Femur (tissue), 1 donor: ENCODE measurements at places on chromosomes 16 and 17.

DNA sequence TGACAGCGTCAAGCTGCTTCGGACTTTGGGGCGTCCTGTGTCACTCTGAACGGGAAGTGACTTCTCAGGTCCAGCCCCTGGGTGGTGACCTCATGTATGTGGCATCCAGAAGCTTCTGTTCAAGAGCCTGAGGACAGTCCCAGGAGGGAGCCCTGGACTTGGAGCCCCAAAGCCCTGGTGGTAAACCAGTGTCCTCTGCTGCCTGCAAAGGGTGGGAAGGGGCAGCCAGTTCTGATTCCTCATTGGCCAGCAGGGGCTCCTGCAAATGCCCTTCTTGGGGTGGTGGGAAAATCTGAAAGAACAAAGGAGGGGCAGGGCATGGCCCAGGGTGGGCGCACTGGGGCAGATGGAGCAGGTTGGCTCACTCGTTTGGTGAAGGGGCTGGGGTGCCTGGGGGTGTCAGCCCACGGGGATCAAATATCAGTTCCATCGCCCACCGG lies 1.6 kb downstream of the OSGIN1 start:
- no peak for DNase-seq

DNA sequence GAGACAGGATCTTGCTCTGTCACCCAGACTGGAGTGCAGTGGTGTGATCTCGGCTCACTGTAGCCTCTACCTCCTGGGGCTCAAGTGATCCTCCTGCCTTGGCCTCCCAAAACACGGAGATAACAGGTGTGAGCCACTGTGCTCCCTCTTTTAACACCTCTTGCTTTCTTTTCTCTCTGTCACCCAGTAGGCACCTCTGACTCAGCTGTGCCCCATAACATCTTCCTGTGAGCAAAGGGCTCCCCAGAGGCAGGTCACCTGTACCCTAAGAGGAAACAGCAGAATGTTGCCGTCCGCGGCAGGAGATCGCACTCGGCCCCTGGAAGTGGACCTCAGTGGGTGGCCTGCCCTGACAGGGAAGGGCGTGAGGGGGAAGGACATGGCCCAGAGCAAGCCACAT lies 918 bp upstream of the NLRC3 start:
- DNase-seq, result no peak

DNA sequence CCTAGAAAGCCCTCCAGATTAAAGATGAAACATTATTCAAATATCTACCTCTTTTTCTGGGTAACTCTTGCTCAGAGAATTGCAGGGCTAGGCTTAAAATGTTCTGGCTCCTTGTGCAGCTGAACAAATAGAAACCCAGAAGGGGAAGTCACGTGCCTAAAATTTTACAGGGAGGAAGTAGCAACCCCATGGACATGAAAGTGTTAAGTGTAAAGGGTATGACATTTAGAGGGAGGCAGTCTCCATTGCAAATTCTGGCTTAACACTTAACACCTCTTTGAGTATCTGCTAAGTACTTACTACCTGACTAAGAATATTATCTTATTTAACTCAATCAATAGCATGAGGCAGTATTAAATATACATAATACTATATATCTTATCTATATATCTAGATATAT lies 376.1 kb upstream of the ERCC4 start:
- DNase-seq, result no peak

- no peak for DNase-seq
These were observed 19.2 kb downstream of the VAC14 start for GRCh38 chr16:70781800-70782199.

DNA sequence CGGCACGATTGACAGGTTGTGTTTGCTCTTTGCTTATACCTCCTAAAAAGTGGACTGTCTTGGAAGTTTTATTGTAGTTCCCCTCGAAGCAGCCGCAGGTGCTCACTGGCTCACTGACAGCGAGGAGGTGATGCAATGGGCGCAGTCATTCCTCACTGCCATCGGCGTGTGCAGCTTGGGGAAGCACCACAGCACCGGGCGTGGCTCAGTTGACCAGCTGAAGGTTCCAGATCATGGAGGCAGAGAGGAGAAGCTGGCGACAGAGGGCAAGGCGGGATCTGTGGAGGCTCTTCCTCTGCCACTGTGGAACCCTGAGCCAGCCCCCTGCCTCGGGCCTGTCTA lies 72.1 kb upstream of the TNRC6C start:
- no peak for DNase-seq

GRCh38 chr16:61261315-61261714 lies 774.9 kb downstream of the CDH8 start:
- DNase-seq, result no peak

GRCh38 chr17:72901083-72901482 lies 191.4 kb downstream of the SLC39A11 start:
- DNase-seq, result no peak

DNA sequence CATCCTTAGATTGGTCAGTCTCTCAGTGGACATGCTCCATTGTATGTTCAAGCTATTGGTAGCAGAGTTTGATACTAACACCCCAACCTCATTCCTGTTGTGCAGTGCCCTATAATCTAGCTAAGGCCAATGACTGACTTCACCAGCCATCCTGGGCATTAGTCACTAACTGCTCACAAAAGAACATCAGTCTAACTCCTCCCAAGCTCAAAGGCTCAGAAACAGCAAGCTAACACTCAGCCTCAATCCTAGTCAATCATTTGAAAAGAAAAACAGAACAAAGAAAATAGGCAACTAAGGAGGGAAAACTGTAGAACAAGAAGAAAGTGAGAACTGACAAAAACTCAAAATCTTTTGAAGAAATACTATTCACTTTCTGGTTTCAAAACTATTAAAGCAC lies 199.1 kb upstream of the C17orf78 start:
- DNase-seq, result no peak

DNA sequence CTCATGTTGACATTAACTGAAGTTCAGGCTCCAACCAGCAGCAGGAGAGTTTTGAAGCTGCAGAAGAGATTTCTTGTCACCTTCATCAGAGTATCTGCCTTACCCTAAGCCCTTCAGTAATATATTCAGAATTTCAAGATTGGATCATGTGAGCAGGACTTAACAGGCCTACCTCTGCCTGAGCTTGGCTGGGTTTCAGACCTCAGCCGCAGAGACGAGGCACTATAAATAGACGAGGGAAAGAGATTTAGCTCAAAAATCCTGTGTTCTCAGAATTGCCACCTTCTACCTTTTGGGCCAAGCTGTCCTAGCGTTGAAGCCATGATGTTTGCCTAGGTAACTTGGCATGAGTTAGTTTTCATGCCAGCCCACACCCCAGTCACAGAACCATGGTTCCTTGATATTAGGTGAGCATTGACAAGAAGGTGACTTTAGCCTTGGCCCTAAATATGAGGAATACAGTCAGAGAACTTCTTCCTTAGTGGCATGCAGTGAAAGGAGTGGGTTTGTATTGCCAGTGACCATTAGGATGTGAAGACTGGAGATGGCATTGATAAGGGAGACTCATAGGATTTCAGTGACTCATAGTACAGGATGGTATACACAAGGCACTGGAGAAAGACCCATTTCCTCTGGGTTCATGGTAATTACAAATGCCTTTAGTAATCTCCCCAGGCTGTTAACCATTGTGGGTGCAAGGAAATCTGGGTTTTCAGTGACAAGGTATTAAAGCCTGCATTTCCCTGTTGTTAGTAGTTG lies 224.3 kb downstream of the MSI2 start:
- no peak for DNase-seq

- DNase-seq, result peak; percentile 2
These were observed 8.0 kb upstream of the PIK3R6 start for GRCh38 chr17:8875436-8875835.

GRCh38 chr16:19175492-19176262 lies 7.6 kb downstream of the SYT17 start:
- no peak for DNase-seq

DNA sequence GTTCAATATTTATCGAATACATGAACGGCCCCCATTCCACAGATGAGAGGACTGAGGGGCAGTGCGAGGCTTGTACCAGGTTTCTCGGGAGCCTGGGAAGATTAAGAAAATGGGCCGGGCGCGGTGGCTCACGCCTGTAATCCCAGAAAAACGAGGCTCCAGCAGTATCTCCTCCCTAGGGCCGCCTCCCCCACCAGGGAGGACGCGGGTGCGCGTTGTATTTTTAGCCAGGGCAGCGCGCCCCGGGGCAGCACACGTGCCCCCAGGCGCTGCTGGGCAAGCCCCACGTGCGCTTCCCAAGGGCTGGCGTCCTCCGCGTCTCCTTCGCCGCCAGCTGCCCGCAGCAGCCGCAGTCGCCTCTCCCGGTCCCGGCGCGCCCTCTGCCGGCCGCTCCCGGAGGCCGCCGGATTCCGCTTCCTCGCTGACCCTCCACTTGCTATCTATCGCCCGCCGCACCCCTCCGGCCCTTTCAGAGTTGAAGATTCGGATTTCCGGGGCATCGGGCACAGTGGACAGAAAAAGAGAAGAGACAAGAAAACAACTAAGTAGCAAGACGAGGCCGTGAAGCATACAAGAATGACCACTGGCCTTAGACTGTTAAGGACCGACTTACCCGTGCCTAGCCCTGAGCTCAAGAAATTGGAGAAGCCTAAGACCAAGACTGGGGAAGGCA lies 1.9 kb upstream of the YBX2 start:
- peak; percentile 88 for DNase-seq

- peak; percentile 43 for DNase-seq
These were observed 76.0 kb downstream of the WIPI1 start for GRCh38 chr17:68381076-68381900.

DNA sequence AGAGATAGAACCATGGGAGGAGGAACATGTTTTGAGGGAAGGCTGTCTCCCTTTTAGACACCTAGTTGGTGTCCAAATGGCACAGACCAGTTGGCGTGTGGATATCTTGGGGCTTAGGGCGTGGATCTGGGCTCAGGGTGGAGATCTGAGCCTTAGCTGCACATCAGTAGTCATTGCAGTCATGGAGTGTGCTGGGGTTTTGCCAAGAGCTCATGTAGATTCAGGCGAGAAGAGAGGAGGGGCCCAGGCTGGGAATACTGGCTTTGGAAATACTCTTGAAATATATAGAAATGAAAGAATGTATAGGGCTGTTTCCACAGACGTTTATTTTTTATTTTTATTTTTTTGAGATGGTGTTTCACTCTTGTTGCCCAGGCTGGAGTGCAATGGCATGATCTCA lies 92.0 kb downstream of the PRKCB start:
- DNase-seq, result no peak

- DNase-seq, result no peak
These were observed 70.0 kb downstream of the C16orf78 start for GRCh38 chr16:49443576-49443975.

DNA sequence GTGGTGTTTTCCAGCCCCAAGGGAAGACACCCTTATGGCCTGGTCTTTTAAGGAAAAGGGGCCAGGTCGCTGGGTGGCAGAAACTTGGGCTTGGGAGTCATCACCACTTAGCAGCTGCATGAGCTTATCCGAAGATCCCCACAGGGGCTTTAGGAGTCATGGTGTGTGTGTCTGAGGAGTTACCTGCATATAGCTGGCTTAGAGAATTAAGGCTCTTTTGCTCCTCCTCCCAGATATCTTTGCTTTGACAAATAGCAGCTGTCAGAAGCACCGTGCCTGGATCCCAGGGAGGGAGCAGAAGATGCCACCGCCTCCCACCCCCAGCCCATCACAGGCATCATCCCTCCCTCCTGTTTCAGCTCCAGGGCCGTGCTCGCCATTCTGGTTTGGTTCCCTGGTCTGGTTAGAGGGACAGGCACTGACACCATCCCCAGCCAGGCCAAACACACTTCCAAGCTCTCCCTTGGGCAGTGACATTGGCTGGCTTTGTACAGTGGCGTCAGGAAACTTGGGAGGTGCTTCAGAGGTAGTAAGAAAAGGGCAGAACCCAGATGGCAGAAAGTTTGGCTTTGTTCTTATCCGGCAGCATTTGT lies 17.4 kb downstream of the LDHD start:
- DNase-seq, result no peak

GRCh38 chr17:80888276-80889160 lies 103.1 kb upstream of the CHMP6 start:
- DNase-seq, result peak; percentile 13

GRCh38 chr17:31583772-31584356 lies 192.4 kb downstream of the RAB11FIP4 start:
- DNase-seq, result no peak

GRCh38 chr17:6079155-6079888 lies 9.1 kb downstream of the WSCD1 start:
- DNase-seq, result peak; percentile 71

DNA sequence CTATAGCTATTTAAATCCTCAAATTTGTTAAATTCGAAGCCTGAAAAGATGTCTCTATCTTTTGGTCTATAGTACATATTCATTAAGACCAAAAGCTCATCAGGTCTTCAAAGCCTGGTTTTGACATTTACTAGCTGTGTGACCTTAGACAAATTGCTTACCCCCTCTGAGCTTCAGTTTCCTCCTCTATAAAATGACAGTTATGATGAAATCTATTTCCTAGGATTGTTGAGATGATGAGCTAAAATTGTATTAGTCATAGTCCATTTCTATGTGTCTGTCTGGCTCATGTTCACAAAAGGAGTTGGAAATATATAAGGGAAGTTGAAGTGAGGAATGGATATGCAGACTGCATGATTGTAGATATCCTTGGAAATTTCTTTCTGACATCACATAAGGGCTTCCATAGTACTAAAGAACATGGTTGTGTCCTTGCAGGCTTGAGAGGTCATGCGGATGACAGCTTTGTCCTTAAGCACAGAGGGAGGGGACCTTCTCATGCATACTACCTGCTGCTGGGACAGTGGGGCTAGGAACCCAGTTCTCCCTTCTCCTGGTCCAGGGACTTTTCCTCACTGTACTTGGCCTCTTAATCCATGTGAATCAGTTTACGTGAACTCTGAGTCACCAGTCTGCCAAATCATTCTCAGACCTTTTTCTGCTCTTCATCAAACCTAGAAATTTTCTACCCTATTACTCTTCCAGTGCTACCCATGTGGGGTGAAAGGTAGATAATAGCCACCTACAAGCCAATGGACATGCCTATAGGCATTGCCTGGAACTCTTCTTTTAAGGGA lies 487.5 kb upstream of the SALL1 start:
- DNase-seq, result no peak

DNA sequence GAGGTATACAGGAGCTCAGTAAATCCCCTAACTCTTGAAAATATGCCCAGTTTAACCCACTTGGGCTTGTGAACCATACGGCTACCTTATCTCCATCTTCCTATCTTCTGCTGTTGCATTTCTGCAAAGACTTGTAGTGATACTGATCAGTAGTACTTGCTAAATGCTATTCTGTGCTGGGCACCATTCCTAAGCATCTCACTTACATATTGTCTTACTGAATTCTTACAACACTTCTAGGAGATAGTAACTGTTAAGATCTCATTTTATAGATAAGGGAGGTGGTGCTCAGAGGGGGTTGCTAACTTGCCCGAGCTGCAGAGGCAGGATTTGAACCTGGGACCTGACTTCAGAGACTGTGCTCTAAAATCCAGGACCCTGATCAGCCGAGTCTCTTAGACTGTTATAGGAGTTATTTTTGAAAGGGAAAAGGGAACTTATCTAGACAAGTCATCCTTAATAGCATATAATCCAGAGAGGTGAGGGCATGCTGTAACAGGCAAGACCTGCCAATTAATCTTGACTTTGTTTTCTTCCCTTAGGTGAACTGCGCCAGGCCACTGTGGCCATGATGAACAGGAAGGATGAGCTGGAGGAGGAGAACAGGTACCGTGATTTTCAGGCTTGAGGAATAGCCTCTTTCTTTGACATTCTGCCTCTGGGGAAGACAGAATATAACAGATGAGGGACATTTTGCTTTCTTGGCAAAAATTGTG lies 149.7 kb downstream of the SNX29 start:
- DNase-seq, result no peak
